CD4-positive, alpha-beta T cell treated with Interleukin-15 for 4 hours (primary cell): ENCODE measurements at places on chromosomes 5 and 9.

GRCh38 chr9:21395778-21396717 lies 10.8 kb upstream of the IFNA2 start:
- DNase-seq: peak; percentile 55

- DNase-seq: no peak
Observed at GRCh38 chr9:92534674-92535073, 1.1 kb downstream of the ECM2 start.

DNA sequence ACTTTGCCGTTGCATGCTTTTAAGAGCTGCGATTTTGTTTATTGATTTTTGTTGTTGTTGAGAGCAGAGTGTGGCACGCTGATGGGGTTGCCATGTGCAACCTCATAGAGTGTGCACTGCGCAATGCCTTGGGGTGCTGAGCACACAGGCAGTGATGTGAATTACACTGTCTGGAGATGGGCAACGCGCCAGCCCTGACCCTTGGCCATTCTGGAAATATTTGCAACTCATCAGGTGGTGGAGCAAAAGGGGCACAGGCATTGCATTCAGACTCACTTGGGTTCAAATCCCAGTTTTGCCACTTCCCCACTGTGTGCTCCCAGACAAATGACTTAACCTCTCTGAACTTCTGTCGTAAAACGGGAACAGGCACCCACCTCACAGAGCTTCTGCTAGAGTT lies 25.6 kb downstream of the DUSP1 start:
- no peak for DNase-seq

DNA sequence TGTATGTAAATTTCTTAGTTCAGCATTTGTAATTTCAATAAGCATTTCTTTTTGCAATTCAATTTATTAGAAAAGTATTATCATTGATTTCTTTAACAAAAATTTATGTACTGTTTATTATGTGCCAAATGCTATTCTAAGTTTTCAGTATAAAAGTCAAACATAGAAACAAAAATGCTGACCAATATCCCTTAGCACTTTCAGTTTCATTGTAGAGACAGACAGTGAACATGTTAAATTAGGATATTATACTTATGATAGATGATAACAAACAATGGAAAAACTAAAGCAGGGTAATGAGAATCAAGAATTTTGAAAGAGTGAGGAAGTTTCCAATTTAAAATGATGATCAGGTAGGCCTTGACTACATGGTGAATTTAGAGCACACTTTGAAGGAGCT lies 1106.0 kb downstream of the TAF11L14 start:
- no peak for DNase-seq

- no peak for DNase-seq
Observed at GRCh38 chr5:173191561-173191960, 43.4 kb downstream of the NKX2-5 start.

GRCh38 chr9:129221979-129222635 lies 44.0 kb upstream of the IER5L start:
- DNase-seq: no peak

DNA sequence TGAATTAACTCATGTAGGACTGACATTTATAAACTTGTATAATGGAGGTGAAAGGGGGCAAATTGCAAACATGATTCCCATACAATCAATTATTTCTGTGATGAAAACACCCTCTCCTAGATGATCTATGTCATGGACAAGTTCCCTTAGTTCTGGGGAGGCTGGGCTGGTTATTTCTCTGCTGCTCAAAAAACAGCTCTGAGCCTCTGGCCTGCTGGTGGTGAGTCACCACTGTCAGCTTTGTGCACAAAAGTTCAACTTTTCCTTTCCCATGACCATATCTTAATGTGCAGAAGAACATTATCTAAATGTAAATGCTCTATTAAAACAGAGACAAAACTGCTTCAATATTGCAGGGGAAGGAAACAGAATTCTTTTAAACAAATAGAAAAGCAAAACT lies 85.0 kb downstream of the HMHB1 start:
- DNase-seq: no peak

- DNase-seq: no peak
Observed at GRCh38 chr9:110687497-110687896, 18.9 kb downstream of the MUSK start.
